HEK293T (cell line): ENCODE measurements at places on chromosomes 12 and 14.

GRCh38 chr12:26692407-26692806, 140.6 kb downstream of the ITPR2 start:
- no peak for DNase-seq

DNA sequence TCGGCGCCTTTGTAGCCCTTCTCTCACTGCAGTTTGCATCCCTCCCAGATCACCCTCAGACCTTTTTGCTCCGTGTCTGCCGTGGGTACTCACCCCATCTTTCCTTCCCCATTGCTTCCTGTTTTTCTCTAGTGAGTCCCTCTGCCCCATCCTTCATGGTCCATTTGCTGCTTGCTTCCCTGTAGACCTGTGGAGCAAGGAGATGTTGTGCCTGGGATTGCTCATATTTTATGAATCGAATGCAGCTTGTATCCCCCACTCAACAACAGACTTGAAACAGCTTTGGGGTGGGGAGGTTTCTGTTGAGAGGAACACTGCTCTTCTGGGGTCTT, 661 bp downstream of the DENR start:
- no peak for DNase-seq

GRCh38 chr14:91263329-91263728, 18.8 kb upstream of the GPR68 start:
- DNase-seq = no peak

- DNase-seq = no peak
Measured at GRCh38 chr12:111048991-111049390, 128.6 kb upstream of the MYL2 start.

DNA sequence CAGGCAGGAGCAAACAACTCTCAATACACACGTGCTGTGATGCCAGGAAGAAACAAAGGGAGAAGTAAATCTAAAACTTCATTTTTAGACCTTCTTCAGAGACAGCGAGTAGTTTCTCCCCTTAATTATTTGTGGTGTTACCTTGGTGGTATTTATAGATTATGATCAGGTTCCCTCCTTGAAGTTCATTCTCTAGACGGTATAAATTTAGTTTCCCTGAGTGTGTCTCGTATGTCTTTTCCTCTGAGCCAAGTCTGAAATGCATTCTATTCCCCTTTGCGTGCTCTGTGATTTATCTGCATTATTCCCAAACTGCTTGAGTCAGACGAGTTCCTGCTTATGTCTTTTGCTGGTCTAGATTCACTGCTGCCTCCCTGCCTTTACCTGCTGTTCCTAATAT, 65.2 kb downstream of the TRHDE start:
- DNase-seq = no peak

DNA sequence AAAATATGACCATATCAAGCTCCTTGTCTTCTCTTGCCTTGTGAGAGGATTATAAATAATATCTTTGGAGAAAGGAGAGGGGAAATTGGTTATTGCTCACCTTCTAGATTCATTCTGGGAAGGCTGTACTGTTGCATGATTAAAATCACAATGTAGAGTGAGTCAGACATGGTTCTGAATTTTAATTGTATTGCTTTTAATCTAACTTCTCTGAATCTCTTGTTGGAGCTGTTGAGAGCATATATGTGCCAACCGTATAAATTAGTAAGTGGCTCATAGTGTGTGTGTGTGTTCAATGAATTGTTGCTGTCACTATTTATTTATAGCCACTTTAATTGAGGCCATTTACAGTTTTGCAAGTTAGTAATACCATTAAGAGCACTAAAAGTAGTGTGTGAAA, 56.1 kb downstream of the KCNJ8 start:
- no peak for DNase-seq

GRCh38 chr12:47085815-47086252, 6.1 kb upstream of the AMIGO2 start:
- no peak for DNase-seq
